Cerebellar cortex (tissue), 1 donor: ENCODE measurements at places on chromosomes 13 and 19.

- DNase-seq = no peak
These were observed 594 bp downstream of the ZNF146 start for GRCh38 chr19:36215276-36216123.

DNA sequence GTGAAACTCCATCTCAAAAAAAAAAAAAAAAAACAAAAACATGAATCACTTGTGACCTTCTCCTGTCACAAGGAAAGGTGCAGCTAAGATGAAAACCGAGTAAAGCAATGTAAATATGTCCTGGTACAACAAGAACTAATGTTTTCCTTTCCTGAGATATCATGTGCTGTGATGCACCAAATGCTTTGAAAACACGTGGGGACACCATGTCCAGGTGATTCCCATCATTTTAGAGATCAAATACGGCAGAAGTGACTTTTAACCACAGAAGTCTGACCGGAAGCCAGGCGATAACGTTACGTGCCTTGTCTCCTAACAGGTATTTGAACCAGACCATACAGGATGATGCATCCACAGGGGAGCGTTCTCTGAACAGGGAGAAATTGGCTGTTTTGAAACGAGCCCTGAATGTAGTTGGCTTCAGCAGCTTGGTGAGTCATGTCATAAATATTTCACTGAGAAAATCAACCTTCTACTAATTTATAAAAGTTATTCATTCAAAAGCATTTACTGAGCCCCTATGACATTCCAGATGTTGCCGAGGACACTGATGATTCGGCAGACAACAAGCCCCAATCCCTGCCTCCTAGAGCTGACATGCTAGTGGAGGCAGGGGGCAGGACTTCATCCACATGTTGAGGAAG is 328.1 kb downstream of the MYO16 start:
- DNase-seq = no peak

DNA sequence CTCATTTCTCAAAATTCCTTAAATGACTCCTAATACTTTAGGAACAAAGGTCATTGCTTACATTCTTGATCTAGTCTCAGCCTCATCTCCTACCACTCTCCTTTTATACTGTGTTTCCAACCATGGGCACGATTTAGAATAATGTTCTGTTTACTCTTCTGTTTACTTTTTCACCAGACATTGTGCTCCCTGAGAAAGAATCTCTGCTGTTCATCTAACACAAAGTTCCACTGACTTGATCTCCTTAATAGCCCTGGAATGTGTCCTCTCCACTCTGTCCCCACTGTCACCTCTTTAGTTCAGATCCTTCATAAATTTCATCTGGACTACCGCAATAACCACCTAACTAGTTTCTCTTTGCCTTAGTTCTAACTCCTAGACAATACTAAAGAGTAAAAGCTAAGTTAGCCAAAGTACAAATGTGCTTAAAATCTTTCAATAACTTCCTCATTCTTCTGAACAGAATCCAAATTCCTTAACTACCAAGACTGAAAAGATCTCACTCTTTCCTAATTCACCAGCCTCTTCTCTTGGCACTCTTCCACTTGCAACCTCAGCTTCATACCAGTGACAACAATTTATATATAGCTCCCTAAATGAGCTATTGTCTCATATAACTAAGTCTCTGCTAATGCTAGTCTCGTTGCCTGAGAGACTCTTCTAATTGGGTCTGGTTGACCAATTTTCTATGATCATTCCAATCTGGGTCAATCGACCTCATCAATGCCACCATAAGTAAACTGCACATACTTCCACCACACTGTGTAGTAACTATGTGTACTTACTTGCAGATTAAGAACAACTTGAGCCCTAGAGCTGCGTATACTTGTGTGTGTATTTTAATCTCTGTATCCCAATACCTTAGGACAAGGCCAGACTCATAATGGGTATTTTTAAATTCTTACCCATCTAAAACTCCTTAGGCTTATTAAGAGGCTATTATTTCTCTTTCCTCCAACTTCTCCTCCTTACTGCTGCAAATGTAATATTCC is 179.9 kb downstream of the VWA8 start:
- DNase-seq = no peak

DNA sequence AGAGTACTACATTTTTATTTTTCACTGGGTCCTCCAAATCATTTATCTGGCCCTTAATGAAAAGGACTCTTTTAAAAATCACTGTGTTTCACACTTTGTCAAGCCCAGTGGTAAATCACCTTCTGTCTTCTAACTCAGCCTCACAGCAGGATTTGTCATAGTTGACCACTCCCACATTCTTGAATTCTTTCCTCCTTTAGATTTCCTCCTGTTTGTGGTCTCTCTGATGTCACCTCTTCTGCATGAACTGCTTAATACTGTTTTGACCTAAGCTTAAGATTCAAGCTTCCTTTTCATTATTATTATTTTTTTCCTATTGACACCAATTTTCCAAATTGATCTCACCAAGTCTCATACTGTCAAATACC is 899.8 kb upstream of the MIR17HG start:
- DNase-seq = peak; percentile 66

DNA sequence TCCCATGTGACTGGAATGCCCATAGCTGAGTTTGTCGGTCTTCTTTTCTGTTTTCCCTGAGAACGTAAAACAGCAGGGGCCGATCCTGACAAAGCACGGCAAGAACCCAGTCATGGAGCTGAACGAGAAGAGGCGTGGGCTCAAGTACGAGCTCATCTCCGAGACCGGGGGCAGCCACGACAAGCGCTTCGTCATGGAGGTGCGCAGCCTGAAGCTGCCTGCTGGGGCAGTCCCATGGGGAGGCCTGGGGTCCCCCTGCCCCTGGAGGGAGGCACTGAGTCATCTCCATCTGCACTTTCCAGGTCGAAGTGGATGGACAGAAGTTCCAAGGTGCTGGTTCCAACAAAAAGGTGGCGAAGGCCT is 18.2 kb upstream of the QTRT1 start:
- no peak for DNase-seq

DNA sequence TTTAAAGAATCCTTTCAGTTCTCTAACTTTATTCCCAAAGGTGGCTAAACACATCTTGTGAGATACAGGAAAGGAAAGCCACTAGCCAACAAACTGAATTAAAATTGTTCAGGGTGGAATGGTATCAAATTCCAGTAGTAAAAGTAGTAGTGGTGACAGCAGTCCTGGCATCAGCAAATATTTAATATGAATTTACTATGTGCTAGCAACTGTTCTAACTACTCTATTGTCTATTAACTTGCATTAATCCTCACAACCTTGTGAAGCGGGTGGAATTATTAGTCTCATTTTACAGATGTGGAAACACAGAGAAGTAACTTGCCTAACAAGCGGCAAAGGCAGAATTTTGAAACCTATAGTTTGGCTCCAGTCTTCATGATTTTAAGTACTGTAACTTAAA is 130.1 kb downstream of the KLF12 start:
- DNase-seq = no peak

GRCh38 chr13:113848431-113849260 is 15.2 kb downstream of the GAS6 start:
- DNase-seq = no peak

DNA sequence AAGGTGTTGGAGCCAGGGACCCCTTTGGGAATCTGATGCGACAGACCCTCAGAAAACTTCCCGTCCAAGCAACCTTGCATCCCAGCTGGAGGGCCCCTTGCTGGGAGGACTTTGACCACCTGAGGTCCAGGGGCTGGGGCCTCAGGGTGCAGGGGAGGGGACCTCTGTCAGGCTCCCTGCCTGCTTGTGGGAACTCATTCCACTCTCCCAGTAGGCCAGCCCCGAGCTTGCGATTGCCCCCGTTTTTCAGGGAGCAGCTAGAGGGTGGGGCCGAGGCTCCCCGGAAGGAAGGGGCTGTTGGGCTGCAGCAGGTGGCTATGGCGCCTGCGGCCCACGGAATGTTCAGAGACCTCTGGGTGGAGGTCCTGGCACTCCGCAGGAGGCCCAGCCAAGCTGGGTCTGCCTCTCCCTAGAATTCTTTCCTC is 2.8 kb downstream of the GNA11 start:
- no peak for DNase-seq

DNA sequence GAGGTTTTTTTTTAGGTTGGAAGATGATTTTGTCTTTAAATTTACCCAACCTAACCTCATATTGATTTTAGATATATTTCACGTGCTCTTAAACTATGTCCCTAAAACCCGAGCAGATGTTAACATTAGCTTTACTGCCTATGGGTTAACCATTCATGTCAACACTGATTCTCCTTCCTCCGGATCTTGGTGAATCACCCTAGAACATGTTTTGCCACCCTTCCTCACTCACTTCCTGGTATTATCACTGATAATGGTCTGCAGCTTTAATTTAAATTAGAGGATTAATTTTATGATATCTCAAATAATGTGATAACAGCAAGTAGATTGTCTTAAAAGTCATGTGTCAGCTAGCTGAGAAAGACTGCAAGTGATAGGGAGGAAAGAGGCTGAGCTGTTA is 31.9 kb downstream of the HTR2A start:
- no peak for DNase-seq

- no peak for DNase-seq
These were observed 35.3 kb downstream of the SOX1 start for GRCh38 chr13:112102243-112102642.

DNA sequence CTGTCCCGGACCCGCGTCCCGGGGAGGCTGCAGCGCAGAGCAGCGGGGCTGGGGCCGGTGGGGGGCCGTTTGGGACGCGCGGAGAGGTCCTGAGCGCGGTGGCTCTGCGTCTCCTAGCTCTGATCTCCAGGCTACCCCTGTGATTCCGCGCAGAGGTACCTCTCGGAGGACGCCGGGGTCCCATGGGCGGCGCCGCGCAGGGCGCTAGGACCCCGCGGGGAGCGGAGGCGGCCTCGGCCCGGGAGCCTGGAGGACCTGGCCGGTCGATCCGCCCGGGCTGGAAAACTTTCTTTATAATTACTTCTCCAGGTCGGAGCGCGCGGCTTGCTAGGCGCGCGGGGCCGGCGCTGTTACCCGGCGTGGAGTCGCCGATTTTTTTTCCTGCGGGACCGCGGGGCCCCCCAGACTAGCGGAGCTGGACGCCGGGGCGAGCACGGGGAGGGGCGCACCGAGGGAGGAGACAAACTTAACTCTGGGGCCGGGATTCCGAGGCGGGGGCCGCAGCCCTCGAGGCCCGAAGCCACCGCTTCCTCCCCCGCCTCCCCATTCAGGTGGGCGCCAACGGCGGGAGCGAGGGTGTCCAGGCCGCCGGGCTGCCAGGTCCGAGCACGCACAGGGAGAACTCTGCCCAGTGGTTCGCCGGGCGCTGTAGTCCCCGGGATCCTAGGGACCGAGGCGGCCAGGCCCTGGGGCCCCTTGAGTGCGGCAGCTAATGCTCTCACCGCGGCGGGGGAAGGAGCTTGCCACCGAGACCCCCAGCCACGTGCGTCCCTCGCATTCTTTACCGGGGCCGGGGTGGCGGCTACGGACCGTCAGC is 848 bp upstream of the CEBPA start:
- DNase-seq = peak; percentile 30

DNA sequence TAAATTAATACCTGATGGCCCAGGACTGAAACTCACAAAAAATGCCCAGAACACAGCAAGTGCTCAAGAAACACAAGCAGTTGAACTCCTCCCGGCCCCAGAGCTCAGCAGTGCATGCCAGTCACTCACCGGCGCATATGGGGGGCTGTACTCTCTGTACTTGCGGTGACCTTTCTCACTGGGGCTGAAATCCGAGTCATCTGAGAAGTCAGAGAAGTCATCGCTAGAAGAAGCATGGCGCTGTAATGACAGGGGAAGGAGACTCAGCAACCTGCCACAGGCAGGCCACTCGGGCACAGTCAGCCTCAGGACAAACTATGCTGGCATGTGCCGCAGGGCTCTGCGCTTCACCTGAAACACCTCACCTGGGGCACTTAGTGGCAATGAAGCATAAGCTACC is 19.7 kb downstream of the ZC3H4 start:
- no peak for DNase-seq

DNA sequence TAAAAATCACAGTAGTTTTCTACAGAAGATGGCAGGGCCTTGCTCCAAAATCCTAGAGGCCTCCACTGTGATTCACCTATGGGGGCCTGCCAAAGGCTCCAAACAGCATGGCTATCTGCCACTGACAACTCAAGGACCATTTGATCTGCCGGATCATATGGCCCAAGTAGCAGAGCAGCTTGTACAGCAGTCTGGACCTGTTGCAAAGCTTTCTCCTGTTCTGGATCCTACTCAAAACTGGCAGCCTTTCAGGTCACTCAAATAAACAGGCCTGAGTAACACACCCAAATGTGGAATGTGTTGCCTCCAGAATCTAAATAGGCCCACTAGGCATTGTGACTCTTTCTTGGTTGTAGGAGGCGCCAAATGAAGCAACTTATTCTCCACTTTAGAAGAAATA is 1049.3 kb downstream of the PCDH9 start:
- no peak for DNase-seq

- DNase-seq = no peak
These were observed 5.7 kb upstream of the GARIN5A start for GRCh38 chr19:50482271-50482855.

DNA sequence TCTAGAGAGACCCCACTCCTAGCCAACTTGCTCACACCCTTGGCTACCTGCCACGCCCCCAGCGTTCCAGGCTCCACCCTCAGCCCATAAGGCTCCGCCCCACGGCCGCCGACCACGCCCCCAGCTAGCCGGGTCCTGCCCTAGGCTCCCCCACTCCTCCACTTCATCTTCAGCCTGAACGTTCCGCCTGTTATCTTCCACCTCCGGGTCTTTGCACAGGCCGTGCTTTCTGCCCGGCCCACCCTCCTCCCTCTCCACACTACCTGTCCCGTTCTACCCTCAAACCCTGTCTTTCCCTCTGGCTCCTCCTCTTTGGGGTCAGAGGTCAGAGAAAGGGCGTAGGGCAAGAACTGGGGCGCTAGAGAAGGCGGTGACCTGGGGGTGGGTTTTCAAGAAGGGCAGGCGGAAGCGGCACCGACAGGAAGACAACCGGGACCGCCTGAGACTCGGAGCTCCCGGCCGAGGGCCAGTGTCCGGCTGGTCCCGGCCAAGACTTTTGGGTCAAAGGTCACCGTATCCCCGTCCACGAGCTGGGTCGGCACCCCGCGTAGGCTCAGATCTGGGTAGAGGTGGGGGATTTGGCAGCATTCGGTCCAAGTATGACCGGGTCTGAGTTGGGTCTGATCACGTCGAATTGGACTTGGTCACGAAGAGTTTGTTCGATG is 2.2 kb downstream of the PDE4C start:
- DNase-seq = peak; percentile 80

DNA sequence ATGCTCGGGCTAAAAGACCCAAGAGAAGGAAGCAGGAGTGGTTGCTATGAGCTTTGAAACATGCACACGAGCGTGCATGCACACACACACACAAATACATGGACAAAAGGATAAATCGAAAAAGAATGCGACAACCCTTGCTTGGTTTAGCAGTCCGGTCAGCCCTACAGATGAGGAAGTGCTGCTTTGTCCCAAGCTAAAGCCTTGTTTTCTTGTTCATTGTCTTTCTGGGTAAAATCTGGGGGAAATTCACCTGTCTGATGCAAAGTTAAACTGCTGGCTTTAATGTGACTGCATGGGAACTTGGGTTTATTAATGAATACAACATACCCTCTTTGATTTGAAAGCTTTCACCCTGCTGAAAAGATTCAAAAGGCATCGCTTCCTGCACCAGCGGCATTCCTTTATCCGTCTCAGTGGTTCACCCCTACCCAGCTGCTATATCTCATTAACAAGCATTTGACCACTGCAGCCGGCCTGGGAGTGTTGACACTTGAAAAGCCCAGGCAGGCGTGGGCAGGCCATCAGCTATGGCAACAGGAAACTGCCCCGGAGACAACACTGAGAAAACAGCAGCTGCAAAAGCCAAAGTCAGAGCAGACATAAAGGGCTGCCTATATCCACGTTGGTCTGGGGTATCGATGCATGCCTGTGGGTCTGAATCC is 301.7 kb downstream of the NDFIP2 start:
- DNase-seq = peak; percentile 30
